ENCODE measurements at places on chromosomes 6 and 20.

GRCh38 chr6:75171986-75172385 lies 33.9 kb downstream of the COL12A1 start:
- no peak for DNase-seq

- DNase-seq: no peak
Observed at GRCh38 chr6:166251655-166252054, 56.5 kb downstream of the PRR18 start.

GRCh38 chr6:3608159-3608558 lies 143.4 kb downstream of the PXDC1 start:
- DNase-seq: no peak

- no peak for DNase-seq
Observed at GRCh38 chr20:32110173-32110704, 725 bp downstream of the TM9SF4 start.

DNA sequence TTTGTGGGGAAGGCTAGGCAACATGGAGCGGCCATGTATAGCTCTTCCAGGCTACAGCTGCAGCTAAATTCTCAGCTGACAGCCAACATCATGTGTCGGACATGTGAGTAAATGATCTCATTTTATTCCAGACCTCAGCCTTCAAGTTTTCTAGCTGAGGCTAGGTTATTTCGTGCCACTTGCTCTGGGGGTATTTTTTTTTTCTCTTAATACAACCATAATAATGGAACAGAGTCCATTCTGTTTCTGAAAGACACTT lies 573.5 kb downstream of the CD109 start:
- no peak for DNase-seq

DNA sequence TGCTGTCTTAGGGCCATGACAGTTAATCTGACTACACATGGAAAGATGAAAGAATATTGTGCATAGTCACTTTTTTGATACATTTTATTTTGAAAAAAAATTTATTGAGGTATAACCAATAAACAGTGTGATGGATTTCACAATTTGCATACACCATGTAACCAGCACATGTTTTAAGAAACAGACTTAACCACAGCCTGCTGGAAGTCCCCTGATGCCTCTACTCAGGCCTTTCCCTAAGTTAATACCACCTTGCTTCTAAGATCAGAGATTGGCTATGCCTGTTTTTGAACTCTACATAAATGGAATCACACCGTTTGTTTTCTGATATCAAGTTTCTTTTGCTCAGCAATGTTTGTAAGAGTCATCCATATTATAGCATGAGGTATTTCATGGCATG lies 136.3 kb downstream of the CFAP61 start:
- DNase-seq: no peak

GRCh38 chr20:10927936-10928840 lies 254.4 kb upstream of the JAG1 start:
- no peak for DNase-seq

GRCh38 chr6:34574647-34575293 lies 18.6 kb upstream of the SPDEF start:
- DNase-seq: no peak

- no peak for DNase-seq
Observed at GRCh38 chr6:50962213-50962759, 143.6 kb downstream of the TFAP2B start.

GRCh38 chr6:83976037-83976755 lies 57.4 kb upstream of the MRAP2 start:
- no peak for DNase-seq

GRCh38 chr20:47761482-47762047 lies 23.7 kb downstream of the SULF2 start:
- DNase-seq: no peak

- peak; percentile 30 for DNase-seq
Observed at GRCh38 chr6:38215225-38215624, 395.7 kb downstream of the ZFAND3 start.

DNA sequence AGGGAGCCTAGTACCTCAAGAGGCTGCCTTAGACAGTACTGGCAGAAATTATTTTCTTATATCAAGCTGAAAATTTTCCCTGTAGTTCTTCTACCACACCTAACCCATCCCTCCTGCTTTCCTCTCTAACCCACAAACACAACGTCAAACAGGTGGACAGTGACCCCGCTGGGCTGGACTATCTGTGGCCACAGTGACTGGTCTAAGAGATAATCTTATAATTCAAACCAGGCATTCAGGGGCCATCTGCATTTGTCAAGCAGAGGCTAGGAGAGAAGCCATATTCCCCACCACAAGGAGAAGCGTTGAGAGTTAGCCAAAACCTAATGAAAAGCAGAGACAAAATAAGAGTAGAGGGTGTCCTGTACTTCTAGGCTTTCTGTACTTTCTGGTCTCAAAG lies 8.2 kb downstream of the HDDC2 start:
- no peak for DNase-seq

GRCh38 chr20:45768479-45768878 lies 23.2 kb downstream of the WFDC3 start:
- no peak for DNase-seq

DNA sequence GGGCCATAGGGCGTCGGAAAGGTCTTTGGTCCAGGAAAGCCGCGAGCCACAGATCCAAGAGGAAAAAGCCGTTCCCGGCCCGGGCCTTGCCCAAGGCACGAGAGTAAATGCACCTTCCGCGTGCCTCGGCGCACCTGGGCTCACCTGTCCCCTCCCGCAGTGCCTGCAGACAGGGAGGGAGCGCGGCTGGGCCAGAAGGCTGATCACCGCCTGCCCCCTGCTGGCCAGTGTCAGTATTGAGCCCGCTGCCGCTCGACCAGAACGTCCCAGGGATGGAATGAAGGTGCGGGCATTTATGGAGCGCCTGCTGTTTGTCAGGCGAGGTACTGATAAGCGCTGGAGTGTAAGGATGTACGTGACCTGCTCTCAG lies 679 bp upstream of the LPIN3 start:
- peak; percentile 47 for DNase-seq

- DNase-seq: no peak
Observed at GRCh38 chr6:124577734-124578281, 384.4 kb upstream of the RNF217 start.

DNA sequence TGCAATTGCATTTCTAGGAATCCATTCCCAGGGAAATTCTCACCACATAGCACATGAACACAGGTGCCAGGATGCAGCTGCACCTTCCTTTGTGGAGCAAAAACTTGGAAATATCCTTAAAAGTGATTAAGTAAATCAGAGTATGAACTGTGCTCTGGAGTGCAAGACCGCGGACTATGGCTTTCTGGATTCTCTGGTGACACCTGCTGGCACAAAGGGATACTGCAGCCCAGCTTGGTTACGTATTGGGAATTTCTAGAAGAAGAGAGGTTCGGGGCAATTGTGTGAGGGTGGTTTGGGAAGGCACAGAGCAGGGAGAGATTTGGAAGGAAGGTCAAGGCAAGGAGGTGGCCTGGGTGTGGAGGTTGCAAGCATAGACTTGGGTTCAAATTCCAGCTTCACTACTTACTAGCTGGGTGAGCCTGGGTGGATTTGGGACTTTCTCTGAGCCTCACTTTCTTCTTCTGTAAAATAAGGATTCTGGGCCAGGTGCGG lies 15.9 kb upstream of the PEDS1 start:
- DNase-seq: no peak

DNA sequence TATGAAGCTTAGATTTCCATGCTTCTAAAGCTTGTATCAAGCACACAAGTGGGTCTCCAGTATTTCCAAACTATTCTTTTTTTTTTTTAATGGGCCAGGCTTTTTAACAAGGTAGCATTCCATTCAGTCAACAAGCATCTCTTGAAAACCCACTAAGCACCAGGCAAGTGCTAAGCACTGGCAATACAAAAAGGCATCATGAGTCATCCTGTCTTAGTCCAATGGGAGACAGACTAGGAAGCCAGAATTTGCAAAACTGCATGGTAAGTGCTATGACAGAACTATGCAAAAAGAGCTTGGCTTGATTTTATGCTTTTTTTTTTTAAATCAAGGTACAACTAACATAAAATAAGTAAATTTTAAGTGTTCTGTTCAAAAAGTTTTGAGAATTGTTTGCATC lies 109.3 kb upstream of the DST start:
- peak; percentile 8 for DNase-seq

DNA sequence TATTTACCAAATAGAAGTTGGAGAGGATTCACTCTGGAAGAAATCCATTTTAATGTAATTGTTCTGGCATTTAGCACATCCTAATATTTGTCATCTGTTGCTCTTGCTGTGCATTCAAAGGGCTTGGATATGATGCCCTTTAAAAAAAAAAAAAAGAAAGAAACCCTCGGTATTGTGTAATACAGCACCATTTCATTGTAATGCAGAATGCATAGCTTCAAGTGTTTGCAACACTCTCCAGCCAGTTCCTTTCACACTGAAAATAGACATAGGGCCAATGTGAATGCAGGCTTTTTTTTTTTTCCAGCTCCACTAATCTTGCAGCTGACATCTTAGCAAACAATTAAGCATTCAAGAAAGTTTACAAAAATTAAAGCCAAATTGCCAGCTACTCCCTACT lies 197.4 kb upstream of the POU3F2 start:
- no peak for DNase-seq

DNA sequence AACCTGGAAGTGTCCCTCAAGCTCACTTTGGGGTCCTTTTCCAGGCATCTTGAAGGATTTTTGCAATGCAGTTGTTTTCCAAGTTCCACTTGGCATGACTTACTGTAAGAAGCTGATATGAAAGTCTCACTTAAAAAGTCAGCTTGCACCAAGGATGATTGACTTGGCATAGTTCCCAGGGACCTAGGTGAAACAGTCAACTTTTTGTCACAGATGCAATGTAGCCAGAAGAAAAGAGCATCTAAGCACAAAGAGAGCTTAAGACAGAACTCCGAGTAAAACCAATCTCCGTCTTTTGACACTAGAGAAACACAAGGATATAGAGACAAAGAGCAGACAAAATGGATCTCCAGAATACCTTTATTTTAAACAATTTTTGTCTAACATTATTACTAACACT lies 2.6 kb upstream of the ZSCAN12 start:
- DNase-seq: no peak
